H1 (cell line): ENCODE measurements at places on chromosomes 5 and 9.

- no peak for DNase-seq
Measured at GRCh38 chr5:145803112-145804004, 31.8 kb downstream of the PRELID2 start.

DNA sequence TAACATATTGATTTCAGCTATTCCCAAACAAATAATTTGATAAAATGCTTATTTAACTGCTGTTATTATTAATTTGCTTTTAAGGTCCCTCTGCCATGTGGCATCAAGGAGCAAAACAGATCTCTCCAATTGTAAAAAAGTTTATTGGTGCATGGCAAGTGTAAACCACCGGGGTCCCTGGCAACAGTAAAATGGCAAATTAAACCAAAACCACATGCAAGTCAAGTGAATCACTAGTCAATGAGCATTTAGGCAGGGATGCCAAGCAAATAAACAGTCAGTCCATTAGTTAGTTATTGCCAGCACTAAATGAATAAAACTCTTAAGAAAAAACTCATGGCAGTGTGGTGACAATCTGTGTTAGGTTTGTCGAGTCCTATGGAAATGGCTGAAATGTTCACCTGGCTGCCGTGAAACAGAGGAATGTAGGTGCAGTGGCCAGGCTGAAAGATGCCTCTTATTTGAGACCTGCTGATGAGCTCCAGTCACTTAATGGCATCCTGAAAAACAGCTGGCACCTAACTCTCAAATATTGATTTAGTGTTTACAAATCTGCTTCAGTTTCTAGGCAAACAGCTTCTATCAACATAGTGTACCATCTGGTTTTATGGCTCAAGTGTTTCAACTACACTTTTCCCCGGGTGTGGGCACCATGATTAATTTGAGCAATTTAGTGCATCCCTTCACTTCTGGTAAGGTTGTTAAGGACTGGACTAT, 296.5 kb upstream of the ITGA1 start:
- DNase-seq: no peak

GRCh38 chr9:9919174-9919775, 693.5 kb downstream of the PTPRD start:
- no peak for DNase-seq

- DNase-seq: no peak
Measured at GRCh38 chr5:96113170-96113939, 151.7 kb upstream of the ELL2 start.

GRCh38 chr9:100084128-100084453, 14.7 kb downstream of the ERP44 start:
- no peak for DNase-seq

DNA sequence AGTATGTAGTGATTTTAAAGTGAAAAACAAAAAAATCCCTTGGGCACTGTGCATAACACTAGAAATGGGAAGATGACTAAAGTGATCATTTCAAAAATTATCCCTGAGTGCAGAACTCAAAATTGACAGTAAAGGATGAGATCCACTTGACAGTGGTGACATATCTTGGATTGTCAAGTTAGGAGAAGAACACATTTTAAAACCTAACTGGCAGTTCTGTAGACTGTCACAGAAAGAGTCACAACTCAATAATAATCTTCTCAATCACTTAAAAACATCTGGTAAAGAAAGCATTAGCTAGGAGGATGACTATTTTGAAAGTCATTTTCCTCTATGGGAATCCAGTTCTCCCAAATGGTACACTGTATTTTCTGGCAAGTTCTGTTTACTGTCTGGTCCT, 127.1 kb downstream of the PIP5K1B start:
- no peak for DNase-seq

DNA sequence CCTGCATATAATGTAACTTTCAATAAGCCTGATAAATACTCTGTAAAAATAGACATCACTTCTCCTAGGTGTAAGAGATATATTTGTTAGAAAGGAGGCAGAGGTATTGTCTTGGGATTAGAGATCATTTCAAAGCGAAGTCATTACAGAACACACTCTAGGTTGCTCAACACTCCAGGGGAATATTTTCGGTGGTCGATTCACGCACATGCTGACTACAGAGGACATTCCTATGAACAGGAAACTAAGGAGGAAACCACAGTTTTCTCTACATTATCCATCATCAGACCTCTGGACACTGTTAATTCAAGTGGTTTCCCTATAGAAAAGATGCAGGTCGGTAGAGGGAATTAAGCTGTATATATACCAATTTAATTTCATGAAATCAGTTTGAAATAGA, 370.0 kb downstream of the NDUFS4 start:
- DNase-seq: no peak

DNA sequence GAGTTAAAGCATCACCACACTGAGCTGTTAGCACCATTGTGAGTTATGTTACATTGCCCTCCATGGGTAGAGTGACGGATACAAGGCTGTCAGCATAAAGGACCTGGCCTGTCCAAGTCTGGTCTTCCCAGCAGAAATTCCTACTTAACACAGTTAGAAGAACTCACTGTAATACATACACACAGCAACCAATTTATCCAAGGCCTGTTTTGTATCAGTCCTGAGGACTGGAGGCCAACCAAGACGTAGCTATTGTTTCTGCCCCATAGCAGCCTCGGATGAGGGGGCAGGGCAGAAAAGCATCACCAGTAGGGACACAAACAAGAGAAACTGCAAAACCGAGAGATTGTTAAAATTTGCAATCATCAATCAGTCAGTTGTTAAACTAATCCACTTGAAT, 66.0 kb upstream of the CKMT2 start:
- DNase-seq: no peak

DNA sequence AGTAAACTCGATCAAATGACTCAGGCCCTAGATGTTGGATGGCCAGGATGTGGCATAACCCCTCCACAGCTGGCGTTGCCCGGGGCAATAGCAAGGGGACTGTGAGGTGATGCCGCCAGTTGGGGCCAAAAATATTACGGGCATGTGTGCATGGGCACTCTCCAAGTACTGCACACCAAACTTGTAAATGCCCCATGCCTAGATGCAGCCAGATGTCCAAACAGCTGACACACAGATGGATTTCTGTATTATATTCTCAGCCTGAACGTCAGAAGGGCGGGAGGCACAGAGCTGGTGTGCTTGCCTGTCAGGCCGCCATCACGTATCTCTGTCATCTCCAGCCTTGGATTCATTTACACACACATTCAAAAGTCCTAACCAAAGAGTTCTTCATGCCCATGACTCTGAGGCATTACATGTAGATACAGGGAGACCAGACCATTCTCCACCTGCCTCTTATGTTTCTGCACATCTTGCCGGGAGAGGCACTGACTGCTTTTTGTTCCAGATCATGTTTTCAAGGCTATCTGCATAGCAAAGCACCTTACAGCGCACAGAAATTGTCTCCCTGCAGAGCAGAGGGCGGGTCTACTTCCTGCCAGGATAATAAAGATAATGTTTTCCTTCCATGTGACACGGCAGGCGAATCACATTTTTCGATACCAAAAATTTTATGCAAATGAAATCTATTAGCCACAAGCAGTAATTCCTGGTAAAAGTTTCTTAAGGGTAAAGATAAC, 200.9 kb upstream of the ADAMTS16 start:
- no peak for DNase-seq

- no peak for DNase-seq
Measured at GRCh38 chr5:98927989-98928872, 576 bp downstream of the CHD1 start.

DNA sequence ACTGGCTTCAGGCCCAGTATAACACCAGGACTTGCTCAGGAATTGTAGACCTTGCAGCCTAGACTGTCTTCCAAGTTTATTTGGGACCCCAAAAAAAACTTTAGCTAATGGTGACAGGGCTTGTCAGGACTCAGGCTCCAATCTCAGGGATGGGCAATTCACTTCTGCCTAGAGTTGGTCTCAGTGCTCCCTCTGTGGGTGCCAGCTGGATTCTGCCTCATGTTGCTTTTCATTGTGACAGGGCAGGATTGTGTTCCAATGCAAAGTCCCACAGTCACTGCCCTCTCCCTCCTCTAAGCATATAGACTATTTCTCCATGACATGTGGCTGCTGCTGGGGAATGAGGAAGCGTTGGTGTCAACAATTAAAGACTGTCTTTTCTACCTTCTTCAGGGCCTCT, 174.7 kb downstream of the CYLC2 start:
- DNase-seq: no peak

GRCh38 chr5:110977915-110978314, 93.6 kb upstream of the TSLP start:
- no peak for DNase-seq

- DNase-seq: no peak
Measured at GRCh38 chr5:53594419-53594818, 34.0 kb downstream of the NDUFS4 start.

GRCh38 chr9:22204240-22204639, 195.1 kb upstream of the CDKN2B start:
- no peak for DNase-seq

DNA sequence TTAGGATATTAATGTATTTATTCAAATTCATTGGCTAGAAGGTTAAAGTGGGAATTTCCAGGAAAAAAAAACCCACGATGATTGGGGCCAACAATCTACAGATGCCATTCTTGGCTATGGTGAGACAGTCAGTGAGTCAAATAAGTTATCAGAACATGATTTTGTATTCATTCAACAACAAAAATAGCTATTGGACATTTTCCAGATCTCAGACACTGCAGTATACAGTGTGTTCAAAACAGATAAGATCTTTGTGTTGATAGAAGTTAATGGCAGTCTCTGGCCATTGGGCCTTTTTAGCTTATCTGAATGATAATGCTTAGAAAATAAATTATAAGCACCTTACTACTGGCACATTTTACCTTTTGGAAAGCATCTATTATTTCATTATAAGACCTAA, 547.7 kb downstream of the MAT2B start:
- no peak for DNase-seq

GRCh38 chr5:68315679-68316271, 100.2 kb downstream of the PIK3R1 start:
- DNase-seq: no peak

- DNase-seq: no peak
Measured at GRCh38 chr9:18346745-18347144, 127.2 kb upstream of the ADAMTSL1 start.

DNA sequence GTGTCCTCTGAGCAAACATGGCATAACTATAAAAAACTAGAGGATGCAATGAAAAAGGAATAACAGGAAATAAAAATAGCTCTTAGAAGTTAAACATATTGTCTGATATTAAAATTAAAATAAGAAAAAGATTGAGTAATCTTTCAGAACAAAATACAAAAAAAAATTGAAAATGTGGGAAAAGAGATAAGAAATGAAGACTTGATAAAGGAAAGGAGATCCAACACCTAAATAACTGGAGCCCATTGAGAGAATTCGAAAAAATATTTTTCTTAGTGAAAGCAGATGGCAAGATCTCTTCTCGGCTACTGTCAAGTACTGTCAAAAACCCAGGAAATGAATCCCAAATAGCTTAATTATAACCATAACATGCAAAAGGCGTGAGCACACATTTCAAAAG, 24.9 kb downstream of the LIFR start:
- no peak for DNase-seq

DNA sequence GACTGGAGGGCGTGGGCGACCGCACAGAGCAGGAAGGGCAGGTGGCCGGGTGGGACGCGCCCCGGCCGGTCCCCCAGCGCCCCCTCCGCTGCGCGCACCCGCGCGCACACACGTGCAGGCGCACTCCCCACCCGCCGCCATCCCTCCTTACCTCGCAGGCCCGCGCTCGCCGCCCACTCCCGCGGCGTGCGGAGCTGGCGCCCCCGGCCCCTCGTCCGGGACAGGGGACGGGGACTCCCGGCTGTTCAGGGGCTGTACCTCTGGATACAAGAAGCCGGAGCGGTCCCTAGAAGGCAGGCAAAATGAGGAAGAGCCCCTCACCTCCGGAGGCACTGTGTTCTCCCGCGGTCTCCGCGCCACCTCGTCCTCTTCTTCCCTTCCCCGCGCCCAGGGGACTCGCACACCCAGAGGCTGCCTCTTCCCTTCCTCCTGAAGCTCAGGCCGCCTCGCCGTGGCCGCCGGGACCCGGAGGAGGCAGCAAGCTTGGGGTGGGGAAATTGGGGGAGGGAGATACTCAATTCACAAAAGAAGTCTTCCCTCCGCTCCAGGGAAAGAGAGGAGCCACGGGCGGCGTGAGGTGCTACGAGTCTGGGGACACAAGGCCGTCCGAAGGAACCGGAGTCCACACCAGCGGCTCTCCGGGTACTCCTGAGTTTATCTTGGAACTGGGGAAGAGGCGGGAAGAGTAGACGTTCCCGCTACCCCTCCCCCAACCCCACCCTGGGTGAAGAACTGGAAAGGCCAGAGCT, 1.4 kb upstream of the GABRB2 start:
- peak; percentile 61 for DNase-seq

DNA sequence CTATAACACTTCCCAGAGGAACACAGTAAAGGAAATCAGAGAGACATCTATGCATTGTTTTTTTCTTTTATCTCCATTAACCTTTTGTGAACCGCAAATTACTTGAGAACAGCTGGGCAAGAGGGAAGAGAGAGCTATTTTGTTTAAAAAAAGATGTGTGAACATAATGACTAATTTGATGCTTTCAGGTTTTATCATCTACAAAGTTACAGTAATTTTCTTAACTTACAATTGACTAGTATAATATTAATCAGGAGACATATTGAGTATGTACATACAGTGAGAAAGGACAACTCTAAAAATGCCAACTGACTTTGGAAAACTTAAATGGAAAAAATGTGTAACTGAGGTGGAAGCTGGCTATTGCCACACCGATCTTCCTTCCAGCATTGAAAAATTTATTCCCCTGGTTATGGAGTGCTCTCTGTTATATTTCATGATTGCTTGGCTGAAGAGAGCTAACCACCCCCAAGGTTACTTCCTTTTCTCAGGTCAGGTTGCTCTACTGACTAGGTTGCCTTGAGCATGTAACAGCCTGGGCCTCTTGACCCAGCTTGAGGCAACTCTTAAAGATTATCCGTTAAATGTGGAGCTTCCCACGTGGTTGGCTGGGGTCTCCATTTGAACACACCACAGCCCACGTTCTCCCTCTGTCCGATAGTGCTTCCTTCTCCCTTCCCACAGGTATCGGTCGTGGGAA, 62.6 kb upstream of the C6 start:
- no peak for DNase-seq

- DNase-seq: no peak
Measured at GRCh38 chr5:31221001-31221400, 27.5 kb downstream of the CDH6 start.

DNA sequence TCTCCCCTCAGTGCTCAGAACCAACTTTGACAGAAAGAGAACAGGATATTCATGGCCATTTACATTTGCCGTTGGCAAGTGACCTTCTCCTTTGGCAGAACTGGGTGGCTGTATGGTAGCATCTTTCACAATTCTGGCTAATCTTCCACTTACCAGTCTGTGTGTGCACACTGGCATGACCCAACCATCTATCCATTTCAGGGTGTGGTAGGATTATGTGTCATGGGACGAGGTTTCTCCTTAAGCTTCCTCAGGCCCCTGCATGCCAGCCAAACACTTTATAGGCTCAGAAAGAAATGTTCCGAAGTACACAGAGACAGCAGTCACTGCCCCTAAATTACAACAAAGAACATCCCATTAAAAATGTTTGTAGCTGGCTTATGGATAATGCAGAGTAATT, 497.1 kb downstream of the NFIB start:
- DNase-seq: no peak

DNA sequence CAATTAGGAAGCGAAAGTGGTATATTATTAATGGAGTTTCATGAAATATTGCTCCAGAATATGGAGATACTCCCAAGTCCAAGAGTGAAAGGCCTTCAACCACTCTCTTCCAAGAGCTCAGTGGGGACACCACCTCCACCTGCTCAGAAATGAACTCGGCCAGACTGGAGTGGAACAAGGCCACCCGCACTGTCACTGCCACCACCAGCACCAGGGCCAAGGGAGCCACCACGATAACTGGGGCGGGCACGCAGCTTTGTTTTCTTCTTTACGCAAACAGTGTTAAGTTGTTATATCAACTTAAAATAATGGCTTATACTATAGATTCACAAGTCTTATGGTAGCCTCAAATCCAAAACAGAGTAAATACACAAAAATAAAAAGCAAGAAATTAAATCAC, 204.1 kb downstream of the TRPM3 start:
- DNase-seq: no peak
